ENCODE measurements at places on chromosomes 4 and X.

DNA sequence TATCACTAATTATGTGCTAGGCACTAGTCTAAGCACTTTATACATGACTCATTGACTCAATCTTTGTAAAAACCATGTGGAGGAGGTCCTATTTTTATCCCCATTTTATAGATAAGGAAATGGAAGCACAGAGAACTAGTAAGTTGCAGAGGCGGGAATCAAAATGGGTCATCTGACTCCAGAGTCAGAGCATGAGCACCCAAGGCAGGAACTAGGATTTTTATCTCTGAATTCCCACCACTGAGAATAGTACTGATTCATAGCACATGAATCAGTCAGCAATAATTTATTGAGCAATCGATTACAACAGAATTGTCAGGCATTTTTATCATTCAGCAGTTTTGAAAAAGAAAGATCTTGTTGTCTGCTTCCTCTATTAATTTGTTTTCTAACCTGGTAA, 19.3 kb downstream of the SCARB2 start:
- no peak for DNase-seq

GRCh38 chr4:3786196-3786869, 20.1 kb downstream of the ADRA2C start:
- no peak for DNase-seq

GRCh38 chrX:40012868-40013265, 84.9 kb downstream of the BCOR start:
- no peak for DNase-seq

DNA sequence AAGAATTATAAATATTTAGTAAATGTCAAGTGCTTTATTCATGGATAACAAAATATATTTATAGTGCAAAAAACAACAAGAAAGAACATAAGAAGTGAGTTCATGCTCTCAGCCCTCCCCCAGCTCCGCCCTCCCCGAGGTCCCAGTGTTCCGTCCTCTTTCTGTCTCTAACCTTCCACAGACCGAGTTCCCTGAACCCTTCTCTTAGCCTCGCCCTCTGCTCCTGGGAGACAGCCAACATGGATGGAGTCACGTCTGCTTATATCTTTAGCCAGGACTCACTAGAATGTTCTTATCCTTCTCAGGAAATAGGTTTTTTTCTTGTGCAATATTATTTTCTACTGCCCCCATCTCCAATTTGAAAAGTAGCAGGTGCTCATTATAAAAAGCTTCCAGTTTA, 40.1 kb upstream of the HELT start:
- no peak for DNase-seq

GRCh38 chr4:109211671-109212070, 90.8 kb downstream of the COL25A1 start:
- DNase-seq: no peak

- no peak for DNase-seq
These were observed 284.9 kb upstream of the PUDP start for GRCh38 chrX:7432901-7433300.
